Spinal cord (tissue), 10 donors: ENCODE measurements at places on chromosomes 12 and 14.
A peak's percentile ranks its signal among the peaks of the same experiment; 100 is the strongest.

DNA sequence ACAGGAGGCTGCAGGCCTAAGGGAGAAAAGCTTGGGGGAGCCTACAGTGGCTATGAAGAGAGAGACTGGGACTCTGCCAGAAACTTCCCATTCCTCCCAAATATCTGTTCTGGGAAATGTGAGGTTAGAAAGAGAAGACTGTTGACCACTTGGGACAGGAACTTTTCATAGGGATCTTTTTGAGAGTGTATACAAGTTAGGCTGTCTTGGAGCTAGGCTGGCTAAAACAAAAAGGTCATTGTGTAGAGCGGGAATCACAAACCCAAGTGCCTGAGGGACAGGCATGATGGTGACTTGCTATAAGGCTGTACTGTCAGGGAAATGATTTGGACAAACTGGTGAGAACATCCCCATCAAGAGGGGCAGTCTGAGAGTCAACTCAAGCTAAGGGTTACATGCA, 175.1 kb downstream of the GRIP1 start:
- no peak for DNase-seq

DNA sequence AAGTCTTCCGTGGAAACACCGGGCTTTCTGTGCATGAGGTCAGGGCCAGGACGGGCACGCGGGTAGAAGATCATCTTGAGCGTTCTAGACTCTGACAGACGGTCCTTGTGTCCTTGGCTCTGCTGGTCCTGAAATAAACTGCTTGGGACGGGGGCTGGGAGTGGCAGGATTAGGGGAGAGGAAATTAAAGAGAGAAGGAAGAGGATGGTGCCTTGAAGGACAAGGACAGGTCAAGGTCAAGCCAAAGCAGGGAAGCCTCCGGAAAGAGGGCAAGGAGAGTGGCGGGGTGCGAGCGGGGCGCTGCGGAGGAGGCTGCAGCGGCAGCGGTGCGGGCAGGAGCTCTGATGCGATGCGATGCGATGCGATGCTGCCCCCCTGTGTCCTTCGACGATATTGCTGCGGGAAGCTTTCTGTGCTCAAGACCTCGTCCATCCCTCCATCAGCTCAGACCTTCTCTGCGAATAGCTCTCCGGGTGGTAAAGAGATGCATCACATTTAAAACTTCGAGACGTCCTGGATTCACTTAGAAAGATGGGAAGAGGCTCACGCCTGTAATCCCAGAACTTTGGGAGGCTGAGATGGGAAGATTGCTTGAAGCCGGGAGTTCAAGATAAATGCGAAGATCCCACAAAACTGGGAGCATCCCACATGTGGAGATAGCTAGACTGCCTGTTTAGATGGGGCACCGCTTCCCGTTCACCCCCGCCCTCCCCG, 110.1 kb upstream of the TMEM132D start:
- DNase-seq, result peak; percentile 71

DNA sequence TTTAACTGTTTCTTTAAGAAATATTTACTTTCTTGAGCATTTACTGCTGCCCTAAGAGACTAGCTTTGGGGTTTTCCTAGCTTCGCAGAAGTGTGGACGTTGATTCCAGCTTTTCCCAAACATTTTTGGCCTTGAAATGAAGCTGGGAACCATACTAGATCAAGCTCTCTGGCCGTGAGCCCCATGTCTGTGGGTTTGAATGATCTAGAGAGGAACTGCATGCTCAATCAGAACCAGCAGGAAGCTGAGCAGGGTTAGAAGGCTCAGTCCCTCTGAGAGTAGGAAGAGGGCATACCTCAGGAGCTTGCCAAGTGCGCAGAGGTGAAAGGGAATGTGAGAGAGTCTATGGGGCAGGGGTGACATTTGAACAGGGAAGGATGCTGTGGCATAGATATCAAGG, 292.1 kb downstream of the CACNA1C start:
- no peak for DNase-seq

GRCh38 chr12:112841240-112841639, 49.7 kb downstream of the RPH3A start:
- DNase-seq, result no peak

DNA sequence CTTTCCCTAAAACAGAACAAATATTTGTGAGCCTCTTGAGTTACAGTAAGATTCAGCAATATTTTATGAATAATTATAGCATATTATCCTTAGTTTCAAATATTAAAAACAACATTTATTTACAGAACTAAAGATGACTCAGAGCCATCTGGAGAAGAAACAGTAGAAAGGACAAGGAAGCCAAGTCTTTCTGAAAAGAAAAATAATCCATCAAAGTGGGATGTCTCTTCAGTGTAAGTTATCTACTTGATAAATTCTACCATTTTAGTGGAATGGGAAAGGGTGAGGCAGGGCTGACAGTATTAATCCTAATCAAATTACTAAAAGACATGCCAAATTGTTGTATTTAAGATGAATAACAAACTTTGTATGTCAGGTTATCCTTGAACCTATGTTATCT, 88.1 kb downstream of the DNAI7 start:
- DNase-seq, result no peak
